ENCODE measurements at places on chromosomes 6 and 20. TPM values are rescaled to one million over a fixed set of nuclear protein-coding genes. Genes with fewer than 3 reads are reported as not detected.

GRCh38 chr20:26295006-26295405 is 598.4 kb upstream of the ZNF337 start:
- H3K27me3 ChIP-seq = no peaks in the 10 kb centered on the region
- peaks cover 29% of the 10 kb centered on the region for H3K4me1 ChIP-seq
- peaks cover 37% of the 10 kb centered on the region for H3K36me3 ChIP-seq
- H3K27ac ChIP-seq = no peak overlapping the region
- H3K4me3 ChIP-seq = no peak overlapping the region
- no peak for DNase-seq

- peaks cover 11% of the 10 kb centered on the region for H3K36me3 ChIP-seq
- H3K4me1 ChIP-seq = peaks cover 3% of the 10 kb centered on the region
- no peaks in the 10 kb centered on the region for H3K27me3 ChIP-seq
- H3K27ac ChIP-seq = no peak overlapping the region
- DNase-seq = no peak
These were observed 164.9 kb downstream of the UTRN start for GRCh38 chr6:144449911-144450597.

DNA sequence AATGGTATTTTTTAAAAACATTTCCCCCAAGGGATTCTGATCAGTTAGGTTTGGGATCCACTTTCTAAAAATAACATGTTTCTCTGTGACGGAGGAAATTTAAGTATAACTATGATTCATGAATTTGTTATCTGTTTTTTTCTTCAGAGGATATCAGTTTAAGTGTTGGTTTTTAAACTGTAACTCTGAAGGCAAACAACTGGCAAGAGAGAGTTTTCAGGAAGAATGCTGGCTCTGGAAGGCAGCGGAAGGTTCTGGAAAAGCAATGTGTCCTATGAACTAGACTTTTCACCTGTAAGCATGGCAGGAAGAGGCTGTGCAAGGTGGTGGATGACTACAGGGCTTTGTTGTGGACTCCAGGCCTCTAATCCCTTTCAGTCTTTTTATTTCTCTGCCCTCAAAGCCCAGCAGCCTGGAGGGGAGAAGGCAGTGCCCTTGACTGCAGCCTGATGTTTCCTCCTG is 153.1 kb downstream of the GMPR start:
- no peaks in the 10 kb centered on the region for H3K27me3 ChIP-seq
- no peak overlapping the region for H3K27ac ChIP-seq
- no peak overlapping the region for H3K4me3 ChIP-seq
- H3K36me3 ChIP-seq = peaks cover 2% of the 10 kb centered on the region
- no peak for DNase-seq
- H3K4me1 ChIP-seq = no peaks in the 10 kb centered on the region

DNA sequence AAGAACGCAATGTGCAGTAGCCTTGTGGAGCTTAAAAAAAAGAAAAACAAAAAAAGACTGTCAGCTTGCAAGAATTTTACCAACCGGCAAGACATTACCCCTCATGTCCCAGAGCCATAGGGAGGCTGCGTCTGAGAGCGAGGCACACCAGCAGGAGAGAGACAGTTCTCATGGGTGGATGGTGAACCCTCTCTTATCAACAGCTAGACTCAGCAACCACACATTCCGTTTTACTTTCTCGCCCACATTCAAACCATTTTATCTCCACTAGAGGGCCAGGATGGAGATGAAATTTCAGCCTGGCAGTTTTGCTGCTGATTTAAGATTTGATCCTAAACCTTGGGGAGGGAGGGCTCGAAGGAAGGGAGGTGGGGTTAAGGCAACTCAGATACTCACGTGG is 247.0 kb downstream of the ATXN1 start:
- H3K27ac ChIP-seq = peak overlapping the region; percentile 40
- DNase-seq = no peak
- peaks cover 5% of the 10 kb centered on the region for H3K36me3 ChIP-seq
- no peak overlapping the region for H3K4me3 ChIP-seq

DNA sequence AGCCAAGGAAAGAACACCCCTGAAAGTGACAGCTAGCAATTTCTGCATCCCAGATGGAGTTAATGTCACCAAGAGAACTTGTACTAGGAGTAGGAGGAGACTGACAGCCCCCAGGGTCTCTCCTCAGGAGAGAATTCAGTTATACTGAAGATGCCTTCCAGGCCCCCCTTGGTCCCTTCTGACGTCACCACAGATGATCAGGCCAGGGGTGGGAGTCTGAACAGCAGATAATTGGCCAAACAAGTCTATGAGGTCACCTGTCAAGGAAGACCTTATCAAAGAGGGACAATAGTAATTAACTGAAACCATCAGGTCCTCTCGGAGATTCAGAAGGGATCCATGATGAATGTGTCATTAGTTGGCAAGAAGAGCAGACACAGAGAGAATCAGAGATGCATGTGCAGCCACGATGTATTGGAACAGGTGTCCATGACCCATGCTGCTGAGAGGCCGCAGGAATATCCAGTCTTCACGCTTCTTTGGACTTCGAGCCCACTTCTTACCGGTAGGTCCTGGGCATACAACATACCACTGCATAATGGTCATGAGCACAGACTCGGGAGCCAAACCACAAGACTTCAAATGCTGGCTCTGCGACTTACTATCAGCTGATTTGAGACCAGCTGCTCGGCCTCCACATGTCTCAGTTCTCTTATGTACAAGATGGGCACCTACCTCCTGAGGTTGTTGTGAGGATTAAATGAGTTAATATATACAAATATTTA is 10.2 kb downstream of the TRIM10 start:
- no peak overlapping the region for H3K27ac ChIP-seq
- H3K4me3 ChIP-seq = no peak overlapping the region
- no peaks in the 10 kb centered on the region for H3K4me1 ChIP-seq

GRCh38 chr6:3310703-3311102 is 52.0 kb downstream of the PSMG4 start:
- H3K4me3 ChIP-seq = no peak overlapping the region
- no peaks in the 10 kb centered on the region for H3K27me3 ChIP-seq
- H3K4me1 ChIP-seq = no peaks in the 10 kb centered on the region

DNA sequence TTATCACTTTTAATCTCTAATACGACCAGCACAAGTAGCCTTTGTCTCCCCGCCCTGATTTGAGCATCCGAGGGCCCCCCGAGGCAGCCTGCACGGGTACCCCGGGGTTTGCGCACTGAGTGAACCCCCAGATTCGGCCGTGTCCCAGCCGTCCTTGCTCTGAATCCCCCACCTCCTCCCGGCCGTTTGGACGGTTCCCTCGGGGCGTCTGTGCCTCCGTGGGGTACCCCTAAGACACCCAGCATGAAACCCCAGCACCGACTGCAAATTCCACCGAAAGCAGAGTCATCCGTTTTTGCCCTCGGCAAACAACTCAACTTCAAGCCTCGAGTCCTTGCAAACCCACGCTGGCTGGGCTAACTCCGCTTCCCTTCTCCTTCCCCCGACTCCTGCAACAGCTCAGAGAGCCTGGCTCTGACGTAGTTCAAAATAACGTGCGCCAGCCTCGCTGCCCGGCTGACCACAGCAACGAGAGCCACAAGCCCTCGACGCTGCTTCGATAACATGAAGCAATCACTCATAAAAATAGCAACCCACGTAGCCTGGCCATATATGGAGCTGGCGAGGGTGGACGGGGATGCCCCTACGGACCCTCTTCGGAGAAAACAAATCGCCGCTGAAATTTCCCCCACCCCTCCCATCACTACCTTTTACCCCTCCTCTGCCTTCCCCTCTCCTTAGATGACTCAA is 764 bp upstream of the SNAP25 start:
- H3K4me3 ChIP-seq = peak overlapping the region; percentile 66
- H3K4me1 ChIP-seq = peaks cover 7% of the 10 kb centered on the region
- DNase-seq = no peak
- peaks cover 7% of the 10 kb centered on the region for H3K36me3 ChIP-seq
- H3K27ac ChIP-seq = peak overlapping the region; percentile 25
- H3K27me3 ChIP-seq = peaks cover 56% of the 10 kb centered on the region

GRCh38 chr6:26377719-26378118 is 5.2 kb upstream of the BTN2A2 start:
- H3K27ac ChIP-seq = no peak overlapping the region
- H3K4me3 ChIP-seq = no peak overlapping the region
- no peaks in the 10 kb centered on the region for H3K27me3 ChIP-seq
- peaks cover 19% of the 10 kb centered on the region for H3K36me3 ChIP-seq
- H3K4me1 ChIP-seq = peaks cover 10% of the 10 kb centered on the region

DNA sequence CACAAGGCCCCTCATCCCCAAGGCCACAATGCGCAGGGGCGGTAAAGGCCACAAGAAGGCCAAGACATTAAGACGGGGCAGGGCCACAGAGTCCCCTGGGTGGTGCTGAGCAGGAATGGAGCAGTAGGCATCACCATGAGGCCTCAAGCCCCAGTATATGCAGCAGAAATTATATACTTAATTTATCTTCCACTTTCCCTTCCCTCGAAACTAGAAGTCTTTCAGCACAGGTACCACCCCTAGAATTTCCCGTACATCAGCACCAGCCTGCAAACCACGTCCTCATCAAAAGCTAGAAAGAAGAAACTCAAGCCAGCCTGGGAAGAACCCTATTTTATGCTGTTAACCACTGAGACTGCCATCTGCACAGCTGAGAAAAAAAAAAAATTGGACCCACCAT is 89.4 kb downstream of the PLG start:
- no peak for DNase-seq
- no peak overlapping the region for H3K4me3 ChIP-seq
- no peak overlapping the region for H3K27ac ChIP-seq
- peaks cover 11% of the 10 kb centered on the region for H3K27me3 ChIP-seq

DNA sequence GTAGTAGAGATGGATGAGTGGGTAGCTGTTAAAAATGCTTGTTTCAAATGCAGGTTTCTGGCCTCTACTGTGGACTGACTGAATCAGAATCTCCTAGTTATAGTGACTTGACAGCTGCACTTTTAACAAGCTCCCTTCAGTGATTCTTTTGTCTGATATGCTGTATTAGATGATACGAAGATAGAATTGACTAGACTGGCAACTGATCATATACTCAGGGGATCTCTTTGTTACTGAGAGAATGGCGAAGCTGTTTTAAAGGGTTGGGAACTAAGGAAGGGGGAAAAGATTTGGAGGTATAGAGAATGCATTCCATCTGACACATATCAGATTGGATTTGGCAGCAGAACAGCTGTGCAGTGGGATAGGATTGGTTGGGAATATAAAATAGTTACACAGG is 7.0 kb downstream of the ENPP4 start:
- no peak overlapping the region for H3K4me3 ChIP-seq
- H3K36me3 ChIP-seq = peaks cover 6% of the 10 kb centered on the region
- no peaks in the 10 kb centered on the region for H3K27me3 ChIP-seq
- DNase-seq = no peak

DNA sequence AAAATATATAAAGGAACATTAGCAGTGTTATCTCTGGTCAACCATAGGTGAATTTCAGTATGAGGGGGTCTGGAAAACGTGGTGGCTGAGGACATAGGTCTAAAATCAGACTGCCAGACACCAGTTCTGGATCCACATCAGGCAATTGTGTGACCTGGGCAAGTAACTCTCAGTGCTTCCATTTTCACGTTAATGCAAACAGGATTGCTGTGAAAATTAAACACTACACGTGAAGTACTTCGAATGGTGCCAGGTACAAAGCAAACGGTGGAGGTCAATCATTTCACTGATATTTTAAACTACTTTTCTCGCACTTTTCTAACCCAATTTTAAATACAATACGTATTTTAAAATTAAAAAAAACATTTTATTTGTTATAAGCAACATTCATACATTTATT is 315.7 kb downstream of the TRDN start:
- no peaks in the 10 kb centered on the region for H3K36me3 ChIP-seq
- H3K27me3 ChIP-seq = no peaks in the 10 kb centered on the region
- H3K4me1 ChIP-seq = no peaks in the 10 kb centered on the region
- H3K27ac ChIP-seq = no peak overlapping the region
- DNase-seq = no peak
- no peak overlapping the region for H3K4me3 ChIP-seq

GRCh38 chr6:73377225-73377624 is 7.5 kb upstream of the OOEP start:
- no peak for DNase-seq
- H3K27ac ChIP-seq = no peak overlapping the region
- no peaks in the 10 kb centered on the region for H3K27me3 ChIP-seq
- no peak overlapping the region for H3K4me3 ChIP-seq
- no peaks in the 10 kb centered on the region for H3K36me3 ChIP-seq

- H3K4me3 ChIP-seq = no peak overlapping the region
- peaks cover 4% of the 10 kb centered on the region for H3K27me3 ChIP-seq
- no peak for DNase-seq
- H3K27ac ChIP-seq = no peak overlapping the region
- H3K36me3 ChIP-seq = no peaks in the 10 kb centered on the region
These were observed 169.1 kb upstream of the CDYL start for GRCh38 chr6:4606821-4607704.

DNA sequence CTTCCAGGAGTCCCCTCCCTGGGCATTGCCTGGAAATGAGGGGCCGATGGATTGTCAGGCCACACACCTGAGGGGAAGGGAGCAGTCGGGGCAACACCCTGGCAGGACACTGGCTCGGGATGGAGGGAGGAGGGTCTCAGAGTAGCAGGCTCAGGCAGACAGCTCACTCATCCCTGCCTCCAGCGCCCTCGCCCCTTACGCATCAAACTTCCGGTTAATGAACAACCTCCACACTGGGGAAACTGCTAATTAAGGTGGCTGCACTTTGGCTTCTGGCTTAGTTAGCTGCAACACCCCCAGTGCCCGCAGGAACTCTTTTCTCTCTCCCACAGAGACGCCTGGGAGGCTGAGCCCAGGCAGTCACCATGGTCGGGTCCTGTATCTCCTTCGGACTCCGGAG is 13.4 kb upstream of the CHRNA4 start:
- H3K4me1 ChIP-seq = peaks cover 1% of the 10 kb centered on the region
- H3K36me3 ChIP-seq = no peaks in the 10 kb centered on the region
- H3K4me3 ChIP-seq = no peak overlapping the region
- no peak overlapping the region for H3K27ac ChIP-seq
- no peak for DNase-seq

DNA sequence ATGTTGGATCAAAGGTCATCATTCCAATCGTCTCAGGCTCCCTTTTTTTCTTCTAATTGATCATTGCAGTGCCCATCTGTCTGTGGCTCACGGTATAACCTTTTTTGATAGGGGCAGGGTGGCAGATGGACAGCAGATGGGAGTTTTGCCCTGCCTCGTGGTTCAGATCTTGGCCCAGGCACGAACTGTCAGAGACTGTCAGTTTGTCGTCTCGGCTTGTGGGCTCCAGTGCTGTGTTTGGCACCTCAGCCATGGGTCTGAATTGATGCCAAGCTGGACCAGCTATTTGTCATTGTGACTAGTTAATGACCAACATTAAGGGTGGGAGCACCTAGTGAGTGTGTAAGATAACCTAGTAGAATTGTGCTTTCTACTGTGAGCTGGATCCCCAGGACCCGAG is 197.6 kb downstream of the PRL start:
- peaks cover 4% of the 10 kb centered on the region for H3K36me3 ChIP-seq
- no peak for DNase-seq
- H3K27me3 ChIP-seq = no peaks in the 10 kb centered on the region

- DNase-seq = no peak
- no peaks in the 10 kb centered on the region for H3K36me3 ChIP-seq
- no peaks in the 10 kb centered on the region for H3K27me3 ChIP-seq
- H3K4me3 ChIP-seq = no peak overlapping the region
- no peak overlapping the region for H3K27ac ChIP-seq
- peaks cover 5% of the 10 kb centered on the region for H3K4me1 ChIP-seq
These were observed 213.2 kb upstream of the ZNF217 start for GRCh38 chr20:53806683-53807401.

Gene C20orf144
- total RNA-seq = 0.10 TPM

Gene ZC2HC1B
- not detected for total RNA-seq

Gene GNAS-AS1
- 1.0 TPM for total RNA-seq

Gene BCAS1
- total RNA-seq = 0.06 TPM

Gene HCK
- total RNA-seq = not detected

Measured in activated naive CD8-positive, alpha-beta T cell treated with anti-CD3 and anti-CD28 coated beads for 36 hours (primary cell).